ENCODE measurements at places on chromosomes 1 and 21.

DNA sequence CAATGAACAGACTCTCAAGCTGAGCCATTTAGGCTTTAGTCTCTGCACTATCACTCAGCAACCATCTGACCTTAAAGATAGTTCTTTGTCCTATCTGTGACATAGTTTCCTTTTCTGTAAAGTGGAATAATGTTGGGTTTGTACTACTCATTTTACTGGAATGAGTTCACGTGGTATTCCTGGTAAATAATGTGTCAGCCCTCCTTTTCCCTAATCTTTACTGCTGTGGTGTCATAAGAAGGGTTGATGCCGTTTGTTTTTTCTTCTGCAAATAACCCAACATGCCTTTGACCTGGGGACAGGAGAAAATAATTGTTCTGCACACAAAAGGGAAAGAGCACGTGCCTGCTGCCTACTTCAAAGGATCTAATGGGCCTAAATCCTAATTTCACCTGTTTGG lies 297.8 kb downstream of the BRINP3 start:
- no peak for DNase-seq

- DNase-seq = no peak
Observed at GRCh38 chr1:2528611-2528965, 1.5 kb downstream of the HES5 start.

GRCh38 chr1:32980080-32980479 lies 15.5 kb upstream of the RNF19B start:
- DNase-seq = no peak

DNA sequence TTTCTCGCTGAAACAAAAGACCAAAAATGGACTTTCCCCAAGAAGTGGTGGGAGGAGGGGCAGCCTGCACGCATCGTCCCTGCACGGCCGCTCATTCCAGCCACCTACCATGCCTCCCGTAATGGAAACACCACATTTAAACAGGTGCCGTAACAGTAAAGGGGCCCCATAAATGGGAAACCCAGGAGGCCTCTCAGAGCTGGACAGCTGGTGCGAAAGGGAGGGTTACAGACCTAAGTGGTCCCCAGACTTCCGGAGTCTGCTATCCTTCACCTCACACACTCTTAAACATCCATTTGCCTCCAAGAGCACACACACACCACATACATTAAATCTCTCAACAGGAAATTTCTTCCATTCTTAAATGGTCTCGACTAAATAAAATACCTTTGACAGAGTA lies 120.7 kb upstream of the SOD1 start:
- no peak for DNase-seq

GRCh38 chr21:44931137-44931500 lies 8.7 kb upstream of the SLX9 start:
- no peak for DNase-seq

GRCh38 chr1:234148816-234149215 lies 224.4 kb upstream of the COA6 start:
- no peak for DNase-seq

DNA sequence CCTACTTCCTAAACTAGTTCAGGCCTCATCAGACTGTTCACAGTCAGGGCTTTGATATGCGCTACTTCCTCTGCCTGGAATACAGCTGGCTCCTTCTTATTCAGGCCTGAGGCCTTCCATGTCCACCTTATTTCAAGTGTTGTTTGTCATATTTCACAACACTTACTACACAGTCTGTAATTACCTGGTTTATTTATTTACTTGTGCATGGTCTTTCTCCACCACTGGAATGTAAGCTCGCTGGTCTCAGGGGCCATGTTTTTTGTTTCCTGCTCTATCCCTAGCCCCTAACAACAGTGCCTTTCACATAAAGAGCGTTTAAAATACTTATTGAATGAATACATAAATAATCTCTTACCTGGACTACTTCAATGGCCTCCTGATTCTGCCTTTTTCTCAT lies 4.6 kb upstream of the SRSF4 start:
- no peak for DNase-seq

DNA sequence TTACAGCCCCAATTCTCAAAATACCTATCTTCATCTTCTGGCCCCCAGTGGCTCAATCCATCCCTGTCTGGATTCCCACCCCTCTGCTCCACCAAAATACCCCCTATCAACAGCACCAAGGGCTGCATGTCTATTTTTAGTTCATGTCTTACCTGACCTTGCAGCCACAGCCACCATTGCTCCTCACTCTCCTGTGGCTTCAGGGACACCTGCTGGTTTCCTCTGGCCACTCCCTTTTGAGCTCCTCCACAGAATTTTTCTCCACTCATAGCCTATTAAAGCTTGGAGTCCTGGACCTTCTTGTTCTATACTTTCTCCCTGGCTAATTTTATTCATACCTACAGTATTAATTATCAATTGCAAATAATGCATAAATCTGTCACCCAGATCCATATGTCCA lies 125.3 kb upstream of the NGF start:
- DNase-seq = no peak

DNA sequence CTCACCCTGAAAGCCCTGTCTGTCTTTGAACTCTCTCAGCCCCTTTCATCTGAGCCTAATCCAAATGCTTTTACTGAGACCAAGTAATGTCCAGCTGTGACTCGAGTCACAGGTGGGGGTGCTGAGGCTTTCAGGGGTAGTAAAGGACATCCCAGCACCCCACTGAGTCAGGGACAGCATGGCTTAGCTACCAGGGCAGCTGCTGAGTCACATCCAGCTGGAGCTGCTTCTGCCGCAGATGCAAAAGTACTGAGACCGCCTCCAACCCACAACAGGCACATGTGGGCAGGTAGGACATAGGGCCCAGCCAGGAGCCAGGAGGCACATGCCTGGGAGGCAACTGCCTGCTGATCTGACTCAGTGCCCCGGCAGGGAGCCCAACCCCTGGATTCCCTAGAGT lies 6.7 kb upstream of the VSIG8 start:
- no peak for DNase-seq
